ENCODE measurements at places on chromosomes 4 and X. TPM values are rescaled to one million over a fixed set of nuclear protein-coding genes. Genes with fewer than 3 reads are reported as not detected.

Gene PRSS12
- total RNA-seq: 24.9 TPM

Gene RAB41
- not detected for total RNA-seq

DNA sequence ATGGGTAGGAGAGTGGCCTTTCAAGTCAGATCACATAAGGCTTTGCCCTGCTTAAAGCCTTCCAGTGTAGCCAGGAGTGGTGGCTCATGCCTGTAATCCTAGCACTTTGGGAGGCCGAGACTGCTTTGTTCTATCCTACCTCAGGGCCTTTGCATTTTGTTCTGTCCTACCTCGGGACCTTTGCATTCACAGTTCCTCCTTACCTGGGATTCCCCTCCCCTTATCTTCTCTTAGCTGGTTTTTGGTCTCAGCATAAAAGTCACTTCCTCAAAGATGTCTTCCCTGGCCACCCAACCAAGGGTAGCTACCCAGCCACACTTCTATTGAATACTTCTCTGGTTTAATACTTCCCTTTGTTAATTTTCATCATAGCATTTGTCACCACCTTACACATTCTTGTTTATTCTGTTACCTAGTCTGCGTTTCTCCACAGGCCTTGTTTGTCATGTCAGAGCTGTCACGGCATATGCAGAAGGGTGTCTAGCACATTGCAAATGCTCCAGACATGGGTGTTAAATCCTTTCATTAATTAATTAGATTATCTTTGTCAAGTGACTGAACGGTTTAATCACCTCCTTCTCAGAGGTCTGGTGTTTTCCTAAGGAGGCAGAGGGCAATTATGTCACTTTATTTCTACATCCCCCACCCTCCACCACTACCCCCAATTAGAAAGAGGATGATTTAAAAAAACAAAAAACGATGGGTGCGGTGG, 11.3 kb upstream of the SETD7 start:
- no peak for DNase-seq

- DNase-seq: peak; percentile 47
These were observed 4.2 kb upstream of the TMSB4X start for GRCh38 chrX:12970691-12971202.

DNA sequence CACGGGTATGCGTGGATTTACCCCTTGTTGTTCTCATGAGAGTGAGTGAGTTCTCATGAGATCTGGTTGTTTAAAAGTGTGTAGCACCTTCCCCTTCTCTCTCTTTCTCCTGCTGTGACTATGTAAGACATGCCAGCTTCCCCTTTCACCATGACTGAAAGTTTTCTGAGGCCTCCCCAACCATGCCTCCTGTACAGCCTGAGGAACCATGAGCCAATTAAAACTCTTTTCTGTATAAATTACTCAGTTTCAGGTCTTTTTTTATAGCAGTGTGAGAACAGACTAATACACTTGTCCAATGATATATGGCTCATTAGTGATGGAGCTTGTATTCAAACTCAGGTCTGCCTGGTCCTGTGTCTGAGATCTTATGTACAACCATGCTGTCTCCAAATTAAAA, 28.5 kb upstream of the RTL3 start:
- DNase-seq: no peak
